ENCODE measurements at places on chromosomes 12 and 14.

- DNase-seq, result no peak
Observed at GRCh38 chr12:131093971-131094830, 140.5 kb downstream of the ADGRD1 start.

GRCh38 chr12:55788546-55788945, 29.0 kb downstream of the SARNP start:
- DNase-seq, result no peak

DNA sequence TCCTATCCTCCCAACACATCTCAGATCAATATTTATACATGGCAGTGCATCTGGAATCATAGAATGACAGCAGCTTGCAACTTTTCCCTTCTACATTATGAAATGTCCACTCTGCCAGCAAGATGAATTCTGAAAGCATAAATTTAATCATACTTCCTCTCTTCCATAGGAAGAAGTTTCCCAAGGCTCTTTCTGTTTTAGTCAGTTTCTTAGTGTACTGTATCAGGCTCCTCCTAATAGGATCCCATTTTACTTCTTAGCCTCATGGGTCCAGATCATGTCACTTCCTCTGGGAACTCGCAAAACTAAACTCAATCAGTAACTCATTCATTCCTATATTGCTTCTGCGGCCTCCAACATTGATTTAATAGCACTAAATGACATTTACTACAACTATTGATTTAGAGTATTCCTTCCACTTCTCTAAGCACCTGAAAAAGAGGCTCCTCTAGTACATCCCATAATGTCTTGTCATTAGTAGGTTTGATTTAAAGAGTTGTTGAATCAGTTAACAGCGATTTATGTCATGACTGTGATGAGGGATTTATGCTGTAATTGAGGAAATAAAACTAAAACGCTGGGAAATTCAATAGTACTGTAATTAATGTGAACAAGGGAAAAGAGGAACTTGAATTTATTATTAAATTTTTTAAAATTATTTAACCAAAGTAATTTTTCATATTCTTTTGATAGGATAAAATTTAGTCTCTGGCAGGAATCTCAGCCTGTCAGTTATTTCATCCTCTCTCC, 4.0 kb downstream of the CLEC1A start:
- no peak for DNase-seq

GRCh38 chr12:3061059-3061458, 16.1 kb upstream of the TSPAN9 start:
- peak; percentile 60 for DNase-seq

DNA sequence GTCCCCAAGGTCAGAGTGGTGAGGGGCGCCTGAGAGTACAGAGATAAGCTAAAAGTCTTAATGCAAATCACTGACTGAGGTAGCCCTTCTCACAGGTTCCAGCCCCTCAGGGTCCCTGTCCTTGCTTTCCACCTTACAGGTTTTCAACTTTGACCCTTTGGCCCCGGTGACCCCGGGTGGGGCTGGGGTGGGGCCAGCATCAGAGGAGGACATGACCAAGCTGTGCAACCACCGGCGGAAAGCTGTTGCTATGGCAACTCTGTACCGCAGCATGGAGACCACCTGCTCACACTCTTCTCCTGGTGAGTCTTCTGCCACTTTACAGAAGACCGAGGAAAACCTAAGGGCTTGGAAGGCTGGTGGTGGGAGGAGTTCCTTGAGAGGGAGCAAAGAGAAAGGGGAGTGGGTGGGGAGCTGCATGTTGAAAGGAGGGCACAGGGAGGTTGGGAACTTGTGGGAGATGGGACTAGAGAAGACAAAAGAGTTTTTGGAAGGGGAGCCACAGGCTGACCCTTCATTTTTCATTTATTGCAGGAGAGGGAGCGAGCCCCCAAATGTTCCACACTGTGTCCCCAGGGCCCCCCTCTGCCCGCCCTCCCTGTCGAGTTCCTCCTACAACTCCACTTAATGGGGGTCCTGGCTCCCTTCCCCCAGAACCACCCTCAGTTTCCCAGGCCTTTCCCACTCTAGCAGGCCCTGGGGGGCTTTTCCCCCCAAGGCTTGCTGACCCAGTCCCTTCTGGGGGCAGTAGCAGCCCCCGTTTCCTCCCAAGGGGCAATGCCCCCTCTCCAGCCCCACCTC, 2.4 kb downstream of the MBD6 start:
- no peak for DNase-seq

GRCh38 chr12:105330931-105331804, 677 bp downstream of the C12orf75 start:
- peak; percentile 39 for DNase-seq

DNA sequence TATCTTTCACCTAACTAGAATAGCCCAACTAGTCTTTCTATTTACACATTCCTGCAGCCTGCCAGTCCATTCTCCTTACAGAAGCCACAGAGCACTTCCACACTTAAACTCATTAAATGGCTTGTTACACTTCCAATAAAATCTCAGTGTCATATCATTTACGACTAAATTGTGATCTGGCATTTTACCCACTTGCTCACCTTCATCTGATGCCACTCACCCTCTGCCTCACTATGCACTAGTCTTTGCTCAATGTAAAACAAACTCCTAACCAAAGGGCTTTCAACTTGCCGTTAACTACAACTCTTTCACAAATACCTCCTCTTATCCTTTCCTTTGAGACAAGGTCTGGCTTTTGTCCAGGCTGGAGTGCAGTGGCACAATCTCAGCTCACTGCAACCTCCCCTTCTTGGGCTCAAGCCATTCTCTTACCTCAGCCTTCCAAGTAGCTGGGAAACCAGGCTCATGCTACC, 24.1 kb downstream of the YAF2 start:
- DNase-seq, result peak; percentile 24

GRCh38 chr12:93823616-93824391, 146.6 kb downstream of the CRADD start:
- DNase-seq, result no peak

DNA sequence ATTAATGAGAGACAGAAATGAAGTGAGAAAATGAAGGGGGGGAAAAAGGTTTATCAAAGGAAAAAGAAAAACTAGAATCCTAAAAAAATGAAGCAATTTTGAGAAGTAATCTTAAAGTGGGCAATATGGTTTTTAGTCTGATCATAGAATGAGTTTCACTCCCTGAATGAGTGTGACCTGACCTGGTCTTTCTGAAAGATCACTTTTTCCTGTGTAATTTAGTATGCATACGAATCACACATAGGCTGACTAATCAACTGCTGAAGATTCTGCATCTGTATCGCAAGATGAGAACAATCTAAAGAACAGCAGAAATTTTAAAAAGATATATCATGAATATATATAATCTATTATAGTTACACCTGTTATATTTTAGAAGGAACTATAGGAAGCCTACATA, 11.3 kb downstream of the GNPTAB start:
- no peak for DNase-seq

- DNase-seq, result no peak
Observed at GRCh38 chr14:31411218-31411727, 9.1 kb downstream of the HEATR5A start.

- DNase-seq, result no peak
Observed at GRCh38 chr14:30519961-30520360, 39.0 kb upstream of the G2E3 start.

DNA sequence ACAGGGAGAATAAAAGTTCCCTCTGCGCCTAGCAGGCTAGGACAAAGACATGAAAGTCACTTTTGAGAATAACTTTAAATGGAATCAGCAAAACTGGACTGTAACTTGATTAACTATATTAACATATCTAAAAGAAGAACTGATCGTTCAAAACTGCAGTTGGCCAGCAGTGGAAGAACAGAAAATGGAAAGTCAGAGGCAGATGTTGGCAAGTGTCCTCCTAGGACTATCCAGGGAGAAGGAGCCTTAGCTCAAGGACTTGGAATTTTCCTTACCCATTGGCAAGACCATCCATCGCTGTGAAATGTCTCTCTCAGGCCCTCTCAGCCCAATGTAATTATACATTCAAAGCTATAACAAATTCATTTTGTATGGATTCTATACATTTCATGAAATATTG, 419.7 kb downstream of the ATP23 start:
- DNase-seq, result no peak

DNA sequence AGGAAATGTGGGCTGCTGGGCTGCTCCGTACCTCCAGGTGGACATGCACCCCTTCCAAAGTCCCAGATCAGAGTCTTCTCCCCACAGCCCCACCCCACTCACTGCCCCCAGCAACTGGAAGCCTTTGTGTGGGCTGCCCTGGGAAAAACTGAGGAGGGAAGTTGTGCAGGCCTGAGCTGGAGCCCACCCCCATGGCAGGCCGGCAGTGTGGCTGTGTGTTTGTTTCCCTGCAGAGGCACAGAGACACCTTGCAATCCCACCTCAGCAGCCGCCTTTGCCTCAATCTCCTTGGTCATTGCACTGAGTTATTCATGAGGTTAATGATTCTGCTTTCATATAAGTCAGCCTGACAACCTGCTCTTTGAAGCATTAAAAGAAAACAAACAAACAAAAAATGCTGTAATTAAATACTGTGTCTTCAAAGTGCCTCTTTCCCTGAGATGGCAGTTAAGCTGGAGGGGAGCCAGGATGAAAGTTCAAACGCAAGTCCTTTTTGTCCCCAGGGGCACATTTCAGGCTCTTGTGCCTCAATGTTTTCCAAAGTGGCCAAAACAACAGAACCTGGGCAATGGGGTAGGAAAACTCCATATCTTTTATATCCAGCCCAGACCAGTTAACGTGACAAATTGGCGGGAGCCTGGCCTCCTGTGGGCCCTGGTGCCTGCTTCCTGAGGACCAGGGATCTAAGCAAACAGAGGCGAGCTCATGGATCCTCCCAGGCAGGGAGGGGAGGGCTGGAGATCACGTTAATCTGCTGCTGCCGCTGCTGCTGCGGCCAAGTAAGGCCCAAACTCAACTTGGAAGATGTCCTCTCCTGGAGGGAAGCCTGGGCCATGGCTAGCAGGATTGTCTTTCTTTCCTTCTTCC, 51.9 kb upstream of the TSPAN11 start:
- DNase-seq, result no peak

DNA sequence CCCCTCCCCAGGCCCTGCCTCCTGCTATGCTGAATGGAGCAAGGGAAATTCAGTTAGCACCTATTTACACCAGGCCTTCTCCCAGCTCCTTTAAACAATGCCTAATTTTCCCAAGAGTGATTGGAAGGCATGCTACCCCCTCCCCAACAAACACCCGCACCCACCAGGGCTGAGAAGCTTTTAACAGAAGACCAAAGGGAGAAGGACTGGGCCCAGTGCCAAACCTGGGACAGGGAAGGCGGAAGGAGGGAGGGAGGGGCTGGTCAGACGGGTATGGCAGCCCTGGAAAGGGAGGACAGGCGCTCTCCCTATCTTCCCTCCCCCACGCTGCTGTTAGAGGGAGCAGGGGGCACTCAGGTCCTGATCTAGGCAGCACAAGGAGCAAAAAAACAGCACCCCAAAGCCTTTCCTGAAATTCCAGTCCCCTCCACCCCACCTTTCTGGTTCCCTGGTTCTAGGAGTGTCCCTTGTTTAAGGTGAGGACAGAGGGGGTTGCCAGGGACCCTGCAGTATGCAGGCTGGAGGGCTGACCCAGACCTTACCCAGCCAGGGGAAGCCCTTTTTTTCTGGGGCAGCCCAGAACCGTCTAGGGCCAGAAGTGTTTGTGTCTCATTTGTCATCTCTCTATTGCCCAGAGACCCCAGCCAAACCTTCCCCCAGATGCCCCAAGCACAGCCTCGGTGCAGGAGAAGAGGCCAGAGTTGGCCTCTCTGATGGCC, 2.4 kb upstream of the KRT8 start:
- peak; percentile 80 for DNase-seq

DNA sequence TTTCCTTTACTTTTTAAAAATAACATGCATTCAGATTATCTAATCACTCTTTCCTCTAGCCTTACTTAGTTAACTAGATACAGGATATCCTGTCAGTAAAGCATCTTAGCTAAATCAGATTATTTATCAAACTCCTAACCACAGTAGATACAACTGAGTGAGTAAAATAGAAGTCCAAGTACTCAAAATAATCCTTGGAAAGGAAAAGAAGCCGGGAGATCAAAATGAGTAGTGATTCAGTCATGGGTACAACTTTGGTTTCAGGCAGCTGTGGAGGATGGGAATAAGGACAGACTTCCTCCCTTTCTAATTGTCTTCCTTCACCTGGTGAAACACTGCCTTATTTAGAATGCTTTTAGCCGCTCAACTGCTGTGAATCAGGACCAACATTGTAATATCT, 29.4 kb downstream of the GNG2 start:
- no peak for DNase-seq

DNA sequence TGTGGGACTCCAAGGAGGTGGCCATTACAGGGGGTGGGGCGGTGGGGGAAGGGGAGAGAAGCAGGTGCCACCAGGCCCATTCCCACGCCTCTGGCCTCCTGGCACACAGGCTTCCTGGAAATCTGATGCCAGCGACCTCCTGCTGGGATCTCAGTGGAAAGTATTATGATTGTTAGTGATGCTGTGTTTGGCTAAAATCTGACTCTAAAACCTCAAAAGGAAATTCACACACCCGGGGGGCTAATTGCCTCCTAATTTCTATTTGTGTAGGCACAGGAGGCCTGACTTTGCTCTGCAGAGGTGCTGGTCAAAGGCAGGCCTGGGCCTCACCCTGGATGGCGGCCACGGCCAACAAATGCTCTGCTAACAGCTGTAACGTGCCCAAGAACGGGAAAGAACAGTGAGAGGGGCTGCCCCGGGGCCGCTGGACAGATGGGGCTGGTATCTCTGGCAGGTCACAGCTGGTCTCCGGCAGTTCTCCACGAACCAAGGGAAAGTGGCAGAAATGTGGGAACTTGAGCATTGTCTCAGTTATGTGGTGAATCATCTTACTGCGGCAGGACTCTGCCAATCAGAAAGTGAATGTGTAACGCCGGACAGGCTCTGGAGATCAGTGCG, 14.3 kb downstream of the FAM181A start:
- peak; percentile 95 for DNase-seq

DNA sequence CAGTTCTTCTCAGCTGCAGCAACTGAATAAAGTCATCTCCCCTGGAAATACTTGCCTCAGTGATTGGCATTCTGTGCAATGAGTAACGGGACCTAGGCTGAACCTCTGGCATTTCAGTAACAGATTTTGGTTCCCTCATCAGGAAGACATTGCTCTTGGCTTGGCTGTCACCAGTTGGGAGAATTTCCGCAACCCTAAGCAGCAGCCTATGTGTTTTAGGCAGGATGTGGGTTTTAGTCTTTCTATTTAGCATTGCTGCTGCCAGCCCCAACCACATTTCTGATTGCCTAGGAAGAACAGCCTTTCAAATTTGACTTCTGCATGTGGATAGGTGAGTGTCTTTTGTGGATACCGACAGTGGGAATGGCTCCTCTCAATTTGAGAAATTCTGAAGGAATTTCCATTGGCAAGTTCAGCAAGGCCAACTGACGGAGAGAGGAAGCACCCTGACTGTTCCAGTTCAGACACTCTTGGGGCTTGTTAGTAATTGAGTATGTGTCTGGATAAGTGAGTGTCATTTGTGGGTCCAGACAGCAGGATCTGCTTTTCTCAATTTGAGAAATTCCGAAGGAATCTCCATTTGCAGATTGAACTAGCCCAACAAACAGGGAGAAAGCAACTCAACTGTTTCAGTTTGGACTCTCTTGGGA, 19.0 kb upstream of the CLEC2A start:
- no peak for DNase-seq

- DNase-seq, result no peak
Observed at GRCh38 chr12:32080435-32080834, 26.2 kb upstream of the BICD1 start.
